Activated naive CD8-positive, alpha-beta T cell treated with anti-CD3 and anti-CD28 coated beads for 36 hours (primary cell): ENCODE measurements at places on chromosomes 13 and 19.

DNA sequence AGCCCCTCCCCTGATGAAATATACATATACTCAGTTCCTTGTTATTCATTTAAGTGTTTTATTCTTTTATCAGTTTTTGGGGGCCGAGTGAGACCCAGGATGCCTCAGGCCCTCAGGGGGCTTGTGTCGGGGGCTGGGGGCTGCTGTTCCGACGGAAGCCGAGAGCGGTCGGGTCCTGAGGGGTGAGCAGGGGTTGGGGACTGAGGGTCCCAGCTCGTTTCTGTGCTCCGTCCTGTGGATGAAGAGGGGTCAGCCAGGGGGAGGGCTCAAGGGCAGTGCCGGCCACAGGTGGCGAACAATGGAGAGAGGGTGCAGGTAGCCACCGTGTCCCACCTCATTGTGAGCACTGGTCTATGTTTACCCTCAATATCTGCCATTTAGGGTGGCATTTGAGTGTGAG lies 1.9 kb downstream of the PCP2 start:
- DNase-seq: no peak

DNA sequence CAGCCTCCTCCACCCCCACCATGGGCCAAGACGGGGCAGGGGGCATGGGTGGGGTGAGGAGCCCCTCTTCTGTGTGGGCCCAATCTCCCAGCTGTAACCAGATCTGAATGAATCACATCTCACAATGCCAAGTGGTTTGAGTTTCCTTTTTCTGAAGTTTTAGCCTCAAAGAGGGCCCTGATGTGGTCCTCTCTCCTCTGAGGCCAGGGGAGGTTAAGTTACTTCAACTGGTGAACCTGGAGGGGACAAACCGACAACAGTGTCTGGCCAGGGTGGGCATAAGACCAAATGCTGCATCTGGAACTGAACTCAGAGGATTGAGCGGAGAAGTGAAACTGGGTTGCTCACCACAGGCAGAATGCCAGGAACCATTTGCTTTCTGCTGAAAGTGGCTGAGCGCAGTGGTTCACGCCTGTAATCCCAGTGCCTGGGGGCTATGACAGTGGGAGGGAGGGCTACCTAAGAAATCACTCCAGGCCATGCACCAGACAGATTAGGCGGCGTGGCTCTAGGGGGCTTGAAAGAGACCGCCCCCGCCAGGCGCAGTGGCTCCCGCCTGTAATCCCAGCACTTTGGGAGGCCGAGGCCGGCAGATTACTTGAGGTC lies 15.4 kb upstream of the IRGC start:
- DNase-seq: no peak

- no peak for DNase-seq
These were observed 36.4 kb upstream of the IGFL1 start for GRCh38 chr19:46192992-46193650.

DNA sequence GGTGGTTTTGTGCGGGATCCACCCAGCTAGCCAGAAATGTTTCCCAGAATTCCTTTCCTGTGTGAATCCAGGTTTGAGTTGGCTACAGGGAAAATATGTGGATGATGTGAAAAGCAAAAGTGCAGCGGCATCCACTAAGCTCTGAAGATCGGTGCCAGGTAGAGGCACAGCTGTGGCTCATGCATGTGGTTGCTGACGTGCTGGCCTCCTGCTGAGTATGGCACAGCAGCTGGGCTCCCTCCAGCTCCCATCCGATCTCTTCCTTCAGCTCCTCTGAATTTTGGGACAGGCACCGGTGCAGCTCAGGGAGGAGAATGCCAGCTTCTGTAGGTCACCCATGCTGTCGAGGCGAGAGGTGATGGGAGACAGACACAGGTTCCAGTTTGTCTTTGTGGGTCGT lies 84.0 kb upstream of the GSX1 start:
- DNase-seq: no peak

GRCh38 chr13:99320693-99321481 lies 13.7 kb upstream of the GPR183 start:
- peak; percentile 16 for DNase-seq

DNA sequence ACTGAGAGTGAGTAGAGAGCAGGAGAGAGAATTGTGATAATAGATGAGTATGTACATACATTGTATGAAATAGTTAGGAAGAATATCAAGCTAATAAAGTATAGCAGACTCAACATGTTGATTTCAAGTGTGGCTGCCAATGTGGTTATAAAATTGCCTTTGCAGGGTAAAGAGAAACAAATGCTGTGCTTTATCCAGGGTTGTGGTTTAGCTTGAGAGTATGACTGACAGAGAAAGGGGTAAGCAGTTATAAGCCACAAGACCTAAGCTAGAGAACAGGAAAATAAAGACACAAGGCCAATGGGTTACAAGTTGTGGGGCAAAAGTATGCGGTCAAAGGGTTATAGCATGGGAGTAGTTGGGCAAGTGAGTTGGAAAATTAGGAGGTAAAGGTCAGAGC lies 1217.5 kb downstream of the DIAPH3 start:
- DNase-seq: no peak

- DNase-seq: no peak
These were observed 153.4 kb upstream of the TSHZ3 start for GRCh38 chr19:31502536-31503170.

DNA sequence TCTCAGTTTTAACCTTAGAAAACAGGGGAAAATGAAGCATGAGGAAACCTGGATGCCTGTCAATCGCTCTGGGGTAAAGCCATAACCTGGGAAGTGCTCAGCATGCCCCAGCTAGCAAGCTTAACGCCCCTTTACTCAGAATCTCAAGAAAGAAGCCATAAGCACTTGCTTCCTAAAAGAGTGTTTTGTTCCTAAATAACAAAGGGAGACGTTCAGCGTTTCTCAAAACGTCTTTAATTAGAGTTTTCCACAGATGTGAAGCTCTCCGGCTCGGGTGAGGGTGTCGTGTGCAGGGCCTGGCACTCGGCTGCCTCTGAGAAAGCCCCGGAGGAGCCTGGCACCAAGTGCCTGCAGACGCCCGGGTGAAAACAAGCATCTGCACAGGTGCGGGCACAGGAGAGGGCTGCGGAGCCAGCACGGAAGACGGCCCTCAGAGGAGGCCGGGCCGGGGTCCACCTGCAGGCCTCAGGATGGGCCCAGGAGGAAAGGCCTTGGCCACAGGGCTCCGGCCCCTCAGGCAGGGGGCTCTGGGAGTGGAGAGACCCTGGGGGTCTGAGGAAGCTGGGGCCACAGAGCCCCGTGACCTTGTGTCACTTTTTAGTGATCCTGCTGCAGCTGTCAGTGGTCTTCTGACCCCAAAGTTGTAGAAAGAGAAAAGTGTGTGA lies 6.2 kb downstream of the GAS6 start:
- DNase-seq: no peak

DNA sequence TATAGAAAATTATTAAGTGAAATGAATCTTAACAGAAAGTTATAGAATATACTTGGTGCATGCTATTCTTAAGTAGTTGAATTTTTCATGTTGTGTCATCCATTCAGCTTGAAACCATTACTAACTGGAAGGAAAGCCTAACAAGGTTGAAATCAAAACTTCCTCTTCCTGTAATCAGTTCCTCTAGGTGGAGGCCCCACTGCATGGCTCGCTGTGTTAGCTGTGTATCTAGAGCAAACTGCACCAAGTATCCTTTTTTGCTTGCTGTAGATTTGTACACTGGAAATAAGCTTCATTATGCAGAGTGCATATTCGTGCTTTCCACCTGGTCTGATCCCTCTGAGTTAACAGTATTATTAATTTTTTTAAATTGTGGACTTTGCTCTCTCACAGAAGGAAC lies 1146.1 kb downstream of the EFNB2 start:
- no peak for DNase-seq

DNA sequence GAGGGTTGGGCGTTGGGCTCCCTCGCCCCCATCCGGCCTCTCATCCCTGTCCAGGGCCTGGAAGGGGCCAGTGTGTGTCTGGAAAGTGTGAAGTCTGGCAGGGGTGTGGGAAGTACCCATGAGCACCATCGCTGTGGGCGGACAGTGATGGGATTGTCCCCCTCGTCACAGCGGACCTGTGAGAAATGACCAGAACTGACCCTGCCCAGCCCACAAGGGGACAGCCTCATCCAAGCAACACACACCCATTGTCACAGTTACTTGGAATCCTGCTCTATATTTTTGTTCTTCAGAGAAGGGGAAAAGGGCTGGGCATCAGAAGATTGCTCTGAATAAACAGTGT lies 18.6 kb downstream of the MCF2L start:
- DNase-seq: no peak

- DNase-seq: no peak
These were observed 11.6 kb upstream of the MZF1 start for GRCh38 chr19:58584498-58585441.

DNA sequence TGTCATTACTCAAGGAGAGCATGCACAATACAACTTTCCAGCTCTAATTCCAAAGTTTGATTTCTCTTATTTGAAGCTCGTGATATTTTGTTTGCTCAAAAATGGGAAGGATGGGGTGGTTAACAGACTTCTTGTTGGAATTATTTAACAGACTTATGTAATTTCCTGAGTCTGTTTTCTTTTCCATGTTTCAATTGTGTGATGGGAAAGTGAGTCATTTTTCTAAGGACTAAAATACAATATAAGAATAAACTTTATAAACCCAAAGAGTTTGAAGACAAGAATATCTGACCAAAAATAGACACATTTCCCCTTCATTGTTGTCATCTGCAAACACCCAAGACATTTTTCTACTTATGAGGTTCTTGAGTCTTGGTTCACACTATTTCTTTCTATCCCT lies 211.8 kb upstream of the SLITRK5 start:
- no peak for DNase-seq

- peak; percentile 4 for DNase-seq
These were observed 117.2 kb downstream of the UBL3 start for GRCh38 chr13:29733147-29733611.

DNA sequence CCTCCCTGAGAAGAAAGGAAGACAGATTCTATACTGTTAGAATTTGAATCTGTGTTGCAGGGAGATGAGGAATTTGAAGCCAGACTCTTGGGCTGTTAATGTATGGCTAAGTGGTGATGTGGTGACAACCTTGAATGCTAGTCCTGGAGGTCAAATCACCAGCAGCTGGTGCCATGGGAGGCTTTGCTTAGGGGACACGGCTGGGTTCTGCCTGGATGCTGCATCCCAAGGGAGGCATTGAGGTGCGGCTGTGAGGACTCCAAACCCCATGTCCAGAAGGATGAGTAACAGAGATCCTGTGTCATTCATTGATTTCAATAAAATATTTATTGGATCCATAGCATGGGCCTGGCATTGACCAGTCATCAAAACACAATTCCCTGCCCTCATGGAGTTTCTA lies 42.3 kb downstream of the RFX2 start:
- no peak for DNase-seq

- DNase-seq: no peak
These were observed 1.7 kb upstream of the FAM98C start for GRCh38 chr19:38401148-38401547.

GRCh38 chr19:11239377-11240000 lies at the start of gene ANGPTL8:
ANGPTL8 (plus strand) TSS chr19:11239619; CDS start chr19:11239638, 19 bp downstream.
- DNase-seq: no peak

DNA sequence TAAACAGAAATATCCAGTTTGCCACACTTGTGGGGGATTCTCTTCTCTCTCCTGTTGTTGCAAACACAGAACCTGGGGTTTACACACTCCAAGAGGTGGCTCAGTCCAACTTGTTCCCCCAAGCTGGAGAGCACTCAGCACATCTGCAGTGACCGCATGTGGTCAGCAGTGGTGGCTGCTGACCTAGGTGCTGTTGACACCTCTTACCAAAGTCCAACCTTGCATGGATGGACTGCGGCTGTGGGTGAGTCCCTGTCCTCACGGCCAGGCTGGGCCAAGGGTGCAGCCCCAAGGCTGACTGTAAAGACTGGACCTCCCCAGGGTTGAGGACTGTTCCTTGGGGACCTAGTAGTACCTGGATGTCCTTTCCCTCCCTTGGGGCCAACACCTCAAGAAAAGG lies 6.1 kb downstream of the LRFN3 start:
- DNase-seq: no peak

DNA sequence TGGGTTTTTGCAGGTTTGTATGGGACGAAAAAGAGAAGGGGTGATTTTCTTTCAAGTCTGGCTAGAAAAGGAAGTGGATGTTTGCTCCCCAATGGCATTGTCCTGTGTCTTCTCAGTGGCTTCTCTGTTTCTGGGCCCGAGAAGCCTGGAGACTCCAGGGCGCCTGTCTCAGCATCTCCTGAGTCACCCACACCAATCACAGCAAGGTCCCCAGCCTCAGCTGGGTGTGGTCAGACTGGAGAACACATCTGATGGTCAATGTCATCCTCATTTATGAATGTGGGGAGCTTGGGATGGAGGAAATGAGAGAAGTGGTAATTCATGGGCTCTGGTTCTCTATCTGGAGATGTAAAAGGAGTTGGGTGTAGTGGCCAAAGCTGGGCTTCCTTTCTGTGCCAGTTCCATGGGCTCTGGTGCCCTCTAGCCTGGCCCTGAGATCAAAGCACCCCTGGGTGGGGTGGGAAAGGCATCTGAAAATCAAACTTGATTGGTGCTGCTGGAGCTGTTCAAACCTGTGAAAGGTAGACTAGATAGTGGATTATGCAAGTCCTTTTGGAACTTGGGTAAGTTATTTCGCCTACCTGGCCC lies 13.4 kb downstream of the RASL11A start:
- DNase-seq: no peak

DNA sequence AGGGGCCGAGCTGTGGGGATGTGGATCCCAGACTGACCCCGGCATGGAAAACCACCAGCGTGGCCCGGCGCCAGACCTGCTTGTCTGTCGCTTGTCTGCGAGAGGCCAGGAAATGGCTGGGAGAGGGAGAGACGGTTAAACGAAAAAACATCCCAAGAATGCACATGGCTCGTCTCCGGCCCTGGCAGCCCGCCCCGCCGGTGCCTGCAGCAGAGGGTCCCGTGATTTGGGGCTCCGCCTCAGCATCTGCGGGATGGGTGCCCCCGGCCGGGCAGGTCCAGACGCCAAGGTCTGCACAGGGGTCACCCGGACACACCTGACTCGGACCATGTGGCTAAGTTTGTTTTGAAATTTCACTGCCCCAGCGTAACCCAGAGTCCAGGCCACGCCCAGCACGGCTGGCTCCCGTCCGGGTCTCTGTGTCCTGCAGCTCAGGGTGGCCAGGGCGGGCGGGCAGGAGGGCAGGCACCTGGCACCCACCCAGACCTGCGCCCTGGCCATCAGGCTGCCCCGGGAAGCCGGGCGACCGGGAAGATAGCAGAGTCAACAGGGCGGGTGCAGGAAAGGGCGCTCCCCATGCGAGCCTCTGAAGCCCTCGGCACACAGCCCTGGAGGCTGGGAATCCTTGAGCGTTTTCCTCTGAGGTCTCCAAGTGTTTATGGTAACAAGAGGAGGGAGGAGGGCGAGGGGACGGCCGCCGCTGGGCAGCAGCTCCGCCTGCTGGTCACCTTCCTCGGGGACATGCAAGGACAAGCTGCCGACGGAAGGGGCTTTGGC lies 103.2 kb downstream of the GADD45B start:
- DNase-seq: peak; percentile 63

GRCh38 chr19:29492769-29493168 lies 33.0 kb upstream of the VSTM2B start:
- DNase-seq: no peak

GRCh38 chr13:66940113-66940512 lies 290.0 kb downstream of the PCDH9 start:
- no peak for DNase-seq

DNA sequence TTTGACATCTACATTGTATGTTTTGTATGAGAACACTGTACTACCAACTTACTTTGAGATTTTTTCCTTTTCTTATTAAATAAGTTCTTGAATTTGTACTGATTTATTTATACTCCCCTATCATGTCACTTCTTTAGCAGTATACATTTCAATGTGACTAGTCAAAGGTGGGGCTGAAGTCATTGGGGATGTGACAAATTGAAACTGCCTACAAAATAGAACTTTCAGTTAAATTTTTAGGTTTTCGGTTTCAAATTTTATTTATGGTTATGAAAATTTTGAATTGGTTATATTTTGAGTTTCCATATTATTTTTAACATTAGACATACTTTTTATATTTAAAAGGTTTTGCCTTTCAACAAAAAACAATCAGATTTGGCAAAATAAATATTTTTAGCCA lies 221.6 kb downstream of the NBEA start:
- no peak for DNase-seq
